ENCODE measurements at places on chromosomes 1 and 21.

GRCh38 chr1:94532077-94532476, 9.5 kb downstream of the F3 start:
- no peak for DNase-seq

DNA sequence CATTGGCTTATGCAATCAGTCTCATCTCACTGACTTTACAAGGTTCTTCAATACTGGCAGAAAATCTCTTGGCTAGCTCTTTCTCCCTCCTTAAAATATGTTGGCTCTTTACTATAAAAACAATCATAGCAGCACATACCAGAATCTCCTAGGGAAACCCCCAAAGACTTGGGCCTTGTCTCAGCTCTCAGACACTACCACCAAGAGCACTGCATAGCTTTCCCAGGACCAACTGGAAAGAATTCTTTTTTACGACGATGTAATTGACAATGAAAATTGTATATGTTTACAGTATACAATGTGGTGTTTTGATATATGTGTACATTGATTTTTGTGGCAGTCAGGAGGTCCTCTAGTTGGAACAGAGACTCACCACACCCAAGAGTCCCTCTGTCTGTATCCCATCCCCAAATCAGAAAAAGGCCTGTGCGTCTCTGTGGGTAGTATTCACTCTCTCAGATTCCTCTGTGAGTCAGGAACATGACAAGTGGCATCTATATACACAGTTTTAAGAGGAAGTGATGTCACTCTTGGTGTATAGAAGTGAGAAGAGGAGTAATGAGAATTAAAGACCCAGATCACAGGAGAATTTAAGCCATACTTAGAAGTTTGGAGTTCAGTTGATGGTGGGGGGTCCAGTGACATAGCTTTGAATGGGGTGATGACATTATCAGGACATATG, 21.1 kb downstream of the SMAP2 start:
- DNase-seq = no peak

GRCh38 chr1:160646180-160646579, 664 bp downstream of the SLAMF1 start:
- DNase-seq = no peak

- no peak for DNase-seq
Observed at GRCh38 chr1:43267818-43268425, 1.9 kb upstream of the TMEM125 start.

DNA sequence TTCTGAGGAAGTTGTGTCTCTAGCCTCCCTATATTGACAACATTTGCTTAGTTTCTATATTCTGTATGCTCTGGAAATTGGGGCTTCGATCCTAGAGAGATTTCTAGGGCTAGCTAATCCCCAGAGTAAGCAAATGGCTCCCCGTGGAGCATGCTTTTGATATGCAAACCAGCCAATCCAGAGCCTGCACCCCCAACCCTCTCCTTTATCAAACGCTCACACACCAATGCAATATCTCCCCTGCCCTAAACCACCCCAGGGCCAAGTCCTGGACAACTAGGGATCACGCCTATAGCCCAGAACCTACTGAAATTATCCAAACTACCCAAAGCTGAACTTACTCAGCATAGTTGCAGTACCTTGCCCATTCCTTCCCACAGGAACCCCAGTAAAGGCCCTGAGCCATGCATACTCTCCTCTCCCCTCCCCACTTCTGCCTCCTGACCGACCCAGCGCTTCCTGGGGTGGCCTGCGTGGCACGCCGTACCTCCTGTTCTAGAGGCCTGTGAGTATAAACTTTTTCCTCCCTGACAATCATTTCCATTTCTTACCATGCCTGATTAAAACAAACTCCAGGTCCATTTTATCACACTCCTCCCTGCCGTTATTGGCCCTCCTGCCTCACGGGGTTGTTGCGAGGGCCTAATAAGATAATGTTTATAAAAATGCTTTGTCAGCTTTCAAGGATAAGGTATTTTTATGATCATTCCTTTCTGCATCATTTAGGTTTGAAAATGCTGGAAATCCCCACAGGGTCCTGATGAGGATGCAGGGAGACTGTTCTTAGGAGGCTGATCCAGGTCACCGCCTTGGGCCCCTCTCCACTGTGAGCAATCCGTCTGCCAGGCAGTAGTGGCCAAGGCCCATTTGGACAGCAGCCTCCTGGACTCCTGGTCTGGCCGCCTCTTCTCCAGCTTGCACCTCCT, 102.7 kb downstream of the TENT5C start:
- no peak for DNase-seq

DNA sequence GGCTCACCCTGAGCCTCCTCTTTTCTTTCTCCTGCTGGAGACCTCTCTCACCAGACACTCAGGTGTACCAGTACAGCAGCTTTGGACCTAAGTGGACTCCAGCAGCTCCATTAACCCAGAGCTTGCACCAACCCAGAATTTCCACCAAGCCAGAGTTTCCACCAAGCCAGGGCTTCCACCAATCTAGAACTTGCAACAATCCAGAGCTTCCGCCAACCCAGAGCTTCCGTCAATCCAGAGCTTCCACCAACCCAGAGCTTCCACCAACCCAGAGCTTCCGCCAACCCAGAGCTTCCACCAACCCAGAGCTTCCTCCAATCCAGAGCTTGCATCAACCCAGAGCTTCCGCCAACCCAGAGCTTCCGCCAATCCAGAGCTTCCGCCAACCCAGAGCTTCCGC, 23.2 kb downstream of the CRYAA start:
- no peak for DNase-seq

GRCh38 chr1:12529640-12530174, 88.3 kb downstream of the DHRS3 start:
- no peak for DNase-seq

GRCh38 chr1:230153641-230154296, 86.7 kb downstream of the GALNT2 start:
- DNase-seq = no peak

GRCh38 chr1:164475834-164476233, 83.2 kb upstream of the PBX1 start:
- no peak for DNase-seq

- DNase-seq = peak; percentile 55
Observed at GRCh38 chr1:13828454-13829151, 128.6 kb downstream of the PRDM2 start.

- no peak for DNase-seq
Observed at GRCh38 chr1:52645261-52645660, 12.3 kb downstream of the SHISAL2A start.

GRCh38 chr1:15191770-15192169, 38.2 kb downstream of the TMEM51 start:
- DNase-seq = no peak

GRCh38 chr1:153698020-153698922, 19.8 kb downstream of the NPR1 start:
- no peak for DNase-seq

DNA sequence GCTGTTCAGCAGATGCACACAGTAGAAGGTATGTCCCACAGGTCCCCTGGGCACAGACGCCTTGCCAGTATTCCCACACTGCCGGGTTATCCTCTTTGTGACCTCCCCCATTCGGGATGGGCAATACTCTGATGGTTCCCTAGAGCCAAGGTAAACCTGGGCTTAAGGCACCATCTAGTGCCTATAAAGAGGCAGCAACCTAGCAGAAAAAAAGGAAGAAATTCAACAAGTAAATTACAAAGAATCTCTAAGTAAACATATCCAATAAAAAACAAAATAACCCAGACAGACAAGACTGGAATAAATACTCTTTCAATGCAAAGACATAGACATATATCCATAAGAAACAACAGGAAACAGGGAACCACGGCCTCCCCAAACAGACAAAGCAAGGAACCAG, 39.4 kb downstream of the HSF2BP start:
- DNase-seq = no peak

DNA sequence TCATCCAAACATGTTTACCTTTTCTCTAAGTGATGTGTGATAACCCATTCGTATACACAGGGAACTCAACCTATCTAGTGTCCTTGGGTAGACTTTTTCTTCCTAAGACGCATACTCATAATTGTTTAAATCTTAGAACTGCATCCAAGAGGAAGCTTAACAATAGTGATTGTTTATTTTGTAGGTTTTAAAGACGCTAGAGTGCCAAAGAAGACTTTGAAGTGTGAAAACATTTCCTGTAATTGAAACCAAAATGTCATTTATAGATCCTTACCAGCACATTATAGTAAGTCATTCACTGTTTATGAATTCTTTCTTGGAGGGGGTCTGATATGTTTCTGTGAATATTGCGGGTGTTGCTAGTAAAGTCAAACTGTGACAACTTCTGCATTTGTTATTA, 25.4 kb downstream of the PLA2G4A start:
- no peak for DNase-seq

DNA sequence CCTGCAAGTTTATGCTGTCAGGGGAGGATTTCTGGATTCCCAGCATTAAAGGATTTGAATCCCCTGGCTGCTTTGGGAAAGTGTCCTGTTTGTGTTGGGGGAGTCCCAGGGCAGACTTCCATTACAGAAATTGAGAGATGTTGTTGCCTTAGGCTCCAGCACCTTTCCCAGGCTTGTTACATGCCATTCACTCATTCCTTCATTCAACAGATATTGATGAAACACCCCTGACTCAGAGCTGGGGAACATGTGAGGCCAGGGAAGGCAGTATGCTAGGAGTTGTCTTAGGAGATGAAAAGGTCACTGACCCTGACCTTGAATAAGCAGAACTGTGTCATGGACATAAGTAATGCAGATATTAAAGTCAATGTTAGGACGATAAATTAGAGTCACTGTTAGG, 161.7 kb downstream of the NTMT2 start:
- DNase-seq = no peak

DNA sequence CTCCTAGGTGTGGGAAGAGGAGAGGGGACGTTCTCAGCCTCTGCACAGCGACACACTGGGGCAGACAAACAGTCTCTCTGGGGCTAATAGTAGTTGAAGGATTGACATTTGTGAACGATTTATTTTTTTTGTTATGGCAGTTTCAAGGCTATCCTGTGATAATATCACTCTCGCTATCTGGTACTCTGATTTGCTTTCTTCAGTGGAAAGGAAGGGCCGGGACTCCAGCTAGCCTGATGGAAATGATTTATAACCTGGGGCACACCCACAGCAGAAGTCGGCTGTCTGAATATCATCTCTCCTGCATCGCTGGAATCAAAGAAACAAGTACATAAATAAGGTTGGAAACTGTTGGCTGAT, 122.7 kb downstream of the KCNN3 start:
- no peak for DNase-seq

GRCh38 chr1:118934706-118935105, 53.4 kb downstream of the TBX15 start:
- no peak for DNase-seq

DNA sequence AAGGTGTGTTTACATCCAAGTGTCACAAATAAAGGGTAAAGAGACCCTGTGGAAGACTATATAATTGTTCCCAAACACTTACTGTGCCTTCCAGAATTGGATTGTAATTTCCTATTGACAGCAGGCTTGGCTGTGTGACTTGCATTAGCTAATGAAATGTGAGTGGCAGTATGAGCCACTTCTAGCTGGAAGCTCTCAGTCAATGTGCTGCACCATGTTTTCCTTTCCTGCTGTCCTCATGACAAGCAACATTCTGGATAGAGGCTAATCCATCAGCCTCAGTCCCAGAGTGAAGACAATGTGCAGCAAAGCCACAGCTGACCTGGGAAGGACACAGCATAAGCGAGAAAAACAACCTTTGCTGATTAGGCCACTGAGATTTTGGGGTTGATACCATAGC, 5.9 kb upstream of the FOXJ3 start:
- DNase-seq = no peak

GRCh38 chr1:208931936-208932335, 651.6 kb upstream of the CAMK1G start:
- DNase-seq = no peak

DNA sequence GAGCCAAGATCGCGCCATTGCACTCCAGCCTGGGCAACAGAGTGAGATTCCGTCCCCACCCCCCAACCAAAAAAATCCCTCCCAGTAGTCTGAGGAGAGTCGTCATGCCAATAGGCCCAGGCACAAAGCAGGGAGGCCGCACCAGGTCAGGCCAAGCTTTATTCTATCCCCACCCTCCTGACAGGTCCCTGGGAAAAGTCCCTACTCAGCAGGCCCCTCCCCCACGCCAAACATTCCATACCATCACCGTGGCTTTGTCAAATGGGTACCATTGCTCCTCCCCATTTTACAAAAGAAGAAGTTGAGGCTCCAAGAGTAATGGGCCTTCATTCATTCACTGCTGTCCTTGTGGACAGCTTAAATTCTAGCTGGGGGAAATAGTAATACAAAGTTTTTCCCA, 5.3 kb downstream of the GPR3 start:
- DNase-seq = no peak

DNA sequence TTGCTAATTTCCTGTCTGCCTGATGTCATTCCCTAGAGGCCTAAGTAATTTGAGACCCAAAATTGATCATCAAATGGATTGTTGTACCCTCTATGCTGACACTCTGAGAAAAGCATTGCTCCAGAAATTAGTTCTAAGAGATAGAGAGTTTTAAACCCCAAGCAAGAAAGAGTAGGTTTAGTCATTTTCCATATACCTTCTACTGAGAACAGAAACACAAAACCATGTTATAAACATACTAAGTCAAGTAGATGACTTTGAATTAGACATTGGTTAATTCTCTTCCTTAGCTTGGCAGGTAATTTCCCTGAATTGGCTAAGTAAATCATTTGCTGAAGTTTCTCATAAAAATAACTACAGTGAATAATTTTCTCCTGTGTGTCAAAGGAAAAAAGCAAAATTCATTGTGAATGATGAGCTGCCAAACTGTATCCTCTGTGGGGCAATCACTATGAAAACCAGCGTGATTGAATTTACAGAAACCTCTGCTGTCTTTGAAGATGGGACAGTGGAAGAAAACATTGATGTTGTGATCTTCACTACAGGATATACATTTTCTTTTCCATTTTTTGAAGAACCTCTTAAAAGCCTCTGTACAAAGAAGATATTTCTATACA, 20.1 kb downstream of the FMO4 start:
- DNase-seq = no peak

DNA sequence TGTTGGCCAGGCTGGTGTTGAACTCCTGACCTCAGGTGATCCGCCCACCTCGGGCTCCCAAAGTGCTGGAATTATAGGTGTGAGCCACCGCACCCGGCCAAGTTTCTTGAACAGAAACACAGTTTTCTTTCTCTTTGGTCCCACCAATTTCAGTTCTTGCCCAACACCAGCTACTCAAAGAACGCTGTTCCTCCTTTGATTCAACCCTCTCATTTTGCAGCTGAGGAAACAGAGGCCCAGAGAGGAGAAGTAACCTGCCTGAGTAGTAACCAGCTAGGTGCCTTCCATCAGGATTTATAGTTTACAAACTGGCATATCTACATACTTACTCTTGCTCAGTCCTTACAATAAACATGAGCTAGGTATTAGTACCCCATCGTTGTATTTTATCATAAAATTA, 119.9 kb downstream of the SYF2 start:
- no peak for DNase-seq

GRCh38 chr1:117271959-117272358, 61.2 kb upstream of the VTCN1 start:
- DNase-seq = no peak

- no peak for DNase-seq
Observed at GRCh38 chr1:214271995-214272731, 8.8 kb upstream of the SMYD2 start.
